ENCODE measurements at places on chromosomes 16 and 17. TPM values are rescaled to one million over a fixed set of nuclear protein-coding genes. Genes with fewer than 3 reads are reported as not detected.

- H3K27me3 ChIP-seq = no peaks in the 10 kb centered on the region
- no peak overlapping the region for H3K4me3 ChIP-seq
- no peaks in the 10 kb centered on the region for H3K36me3 ChIP-seq
- H3K27ac ChIP-seq = no peak overlapping the region
- DNase-seq = no peak
- H3K4me1 ChIP-seq = no peaks in the 10 kb centered on the region
Measured at GRCh38 chr17:30221346-30221745, 14.2 kb downstream of the SLC6A4 start.

GRCh38 chr16:69108064-69108904, 2.8 kb downstream of the HAS3 start:
- H3K36me3 ChIP-seq = peaks cover 9% of the 10 kb centered on the region
- DNase-seq = no peak
- H3K27me3 ChIP-seq = no peaks in the 10 kb centered on the region
- H3K27ac ChIP-seq = no peak overlapping the region
- H3K4me3 ChIP-seq = peak overlapping the region; percentile 41
- H3K4me1 ChIP-seq = peaks cover 52% of the 10 kb centered on the region

Gene SPAG5
- total RNA-seq = 1.8 TPM

Gene SRP68
- total RNA-seq = 66.0 TPM

DNA sequence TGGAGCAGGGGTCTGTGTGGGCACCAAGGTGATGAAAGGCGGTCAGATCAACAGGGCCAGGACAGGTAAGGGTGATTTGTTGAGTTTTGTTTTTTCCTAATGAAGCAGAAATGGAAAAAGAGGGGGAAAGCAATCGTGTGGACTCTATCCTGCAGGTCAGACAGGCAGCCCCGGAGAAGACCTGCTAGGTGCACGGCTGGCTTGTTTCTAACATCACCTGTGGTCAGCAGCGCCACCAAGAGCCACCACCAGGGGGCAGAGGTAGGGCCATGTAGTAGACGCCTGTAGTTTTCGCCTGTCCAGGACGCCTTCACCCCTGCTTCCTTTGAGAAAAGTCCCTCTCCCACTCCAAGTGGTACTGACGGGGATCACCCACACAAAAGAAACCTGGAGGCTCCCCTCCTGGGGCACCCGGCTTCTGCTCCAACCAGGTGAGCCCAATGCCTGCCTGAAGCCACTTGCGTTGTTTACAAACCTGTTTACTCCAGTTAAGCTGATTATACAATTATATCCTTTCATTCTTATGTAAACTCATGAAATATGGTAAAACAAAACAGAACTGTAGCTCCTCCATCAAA, 54.2 kb upstream of the SEC14L1 start:
- H3K4me3 ChIP-seq = peak overlapping the region; percentile 25
- no peak overlapping the region for H3K27ac ChIP-seq
- peak; percentile 88 for DNase-seq

DNA sequence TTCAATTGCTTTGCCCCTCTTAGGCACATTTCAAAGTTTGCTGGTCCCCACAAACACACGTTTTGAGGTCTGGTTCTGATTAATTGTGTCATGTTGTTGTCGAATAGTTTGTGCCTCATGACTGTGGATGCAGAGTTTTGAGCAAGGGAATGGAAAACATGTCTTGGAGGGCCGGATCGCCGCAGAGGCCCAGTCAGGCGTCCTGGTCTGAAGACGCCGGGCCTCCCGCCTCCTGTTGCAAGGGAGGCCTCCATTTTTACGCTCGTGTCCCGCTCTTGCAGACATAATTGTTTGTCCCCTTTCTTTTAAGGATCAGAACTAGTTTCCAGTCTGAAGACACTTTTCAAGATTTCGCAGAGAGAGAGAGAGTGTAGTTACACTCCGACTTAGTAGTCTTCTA, 3.2 kb downstream of the NTN1 start:
- no peaks in the 10 kb centered on the region for H3K36me3 ChIP-seq
- H3K4me1 ChIP-seq = peaks cover 26% of the 10 kb centered on the region
- H3K4me3 ChIP-seq = no peak overlapping the region

- no peak overlapping the region for H3K4me3 ChIP-seq
- DNase-seq = no peak
- H3K4me1 ChIP-seq = peaks cover 58% of the 10 kb centered on the region
- H3K36me3 ChIP-seq = no peaks in the 10 kb centered on the region
- H3K27ac ChIP-seq = peak overlapping the region; percentile 41
Measured at GRCh38 chr17:32870969-32871368, 6.0 kb downstream of the MYO1D start.

DNA sequence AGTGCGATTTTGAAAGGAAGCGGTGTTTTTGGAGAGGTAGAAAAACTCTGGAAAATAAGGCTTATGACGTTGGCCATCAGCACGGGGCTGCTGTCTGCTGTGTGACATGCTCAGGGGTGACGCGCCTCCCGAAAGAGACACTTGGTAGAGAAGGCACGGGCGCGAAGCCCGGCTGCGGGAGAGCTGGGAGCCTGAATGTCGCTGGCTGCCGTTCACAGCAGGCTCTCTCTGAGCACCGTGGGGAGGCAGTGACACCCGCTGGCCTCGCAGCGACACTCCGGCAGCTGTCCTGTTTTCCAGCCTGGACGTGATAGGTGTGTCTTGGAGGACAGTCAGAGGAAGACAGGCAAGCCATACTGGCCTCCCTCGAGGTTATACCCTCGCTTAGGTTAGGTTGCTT, 759.1 kb upstream of the RBFOX1 start:
- H3K36me3 ChIP-seq = no peaks in the 10 kb centered on the region
- no peak overlapping the region for H3K27ac ChIP-seq
- H3K4me3 ChIP-seq = no peak overlapping the region
- DNase-seq = no peak

Gene EXOC3L1
- 3.1 TPM for total RNA-seq

DNA sequence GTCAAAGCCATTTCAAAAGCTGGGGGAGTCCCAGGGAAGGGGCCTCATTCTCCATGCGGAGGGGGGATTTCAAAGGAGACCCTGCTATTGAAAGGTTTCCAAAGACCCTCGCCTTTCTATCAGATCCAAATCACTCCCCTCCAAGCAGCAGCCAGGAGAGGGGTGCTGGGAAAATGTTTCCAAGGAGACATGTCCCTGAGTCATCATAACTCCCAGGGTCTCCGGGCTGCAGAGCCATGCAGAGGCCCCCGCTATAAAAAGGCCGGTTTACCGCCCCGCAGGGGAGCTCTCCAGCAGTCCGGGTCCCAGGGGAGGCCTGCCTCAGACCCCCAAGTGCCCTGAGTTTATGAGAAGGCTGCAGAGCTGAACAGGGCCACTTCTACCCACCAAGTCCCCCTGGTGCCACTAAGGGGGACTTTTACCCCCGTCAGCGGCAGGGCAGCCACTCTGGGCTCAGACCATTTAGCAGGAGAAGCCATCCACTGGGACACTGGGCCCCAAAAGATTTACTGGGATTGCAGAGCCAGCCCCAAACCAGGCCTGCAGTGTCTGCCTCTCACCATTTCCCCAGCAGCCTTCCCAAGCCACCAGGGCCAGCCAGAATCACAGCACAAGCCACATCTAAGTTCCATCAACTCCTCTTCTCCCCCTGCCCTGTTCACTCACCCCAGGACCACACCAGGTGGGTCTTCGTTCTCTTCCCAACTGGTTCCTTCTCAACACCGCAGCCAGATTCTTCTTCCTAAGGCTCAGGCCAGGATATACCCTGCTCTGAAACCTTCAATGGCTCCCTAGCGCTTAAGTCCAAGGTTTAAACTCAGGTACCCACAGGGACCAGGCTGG, 234.4 kb downstream of the ZNF423 start:
- no peaks in the 10 kb centered on the region for H3K27me3 ChIP-seq
- peaks cover 25% of the 10 kb centered on the region for H3K4me1 ChIP-seq
- peak overlapping the region; percentile 72 for H3K27ac ChIP-seq

Gene GOT2
- total RNA-seq = 547 TPM

Gene CAPNS2
- not detected for total RNA-seq

DNA sequence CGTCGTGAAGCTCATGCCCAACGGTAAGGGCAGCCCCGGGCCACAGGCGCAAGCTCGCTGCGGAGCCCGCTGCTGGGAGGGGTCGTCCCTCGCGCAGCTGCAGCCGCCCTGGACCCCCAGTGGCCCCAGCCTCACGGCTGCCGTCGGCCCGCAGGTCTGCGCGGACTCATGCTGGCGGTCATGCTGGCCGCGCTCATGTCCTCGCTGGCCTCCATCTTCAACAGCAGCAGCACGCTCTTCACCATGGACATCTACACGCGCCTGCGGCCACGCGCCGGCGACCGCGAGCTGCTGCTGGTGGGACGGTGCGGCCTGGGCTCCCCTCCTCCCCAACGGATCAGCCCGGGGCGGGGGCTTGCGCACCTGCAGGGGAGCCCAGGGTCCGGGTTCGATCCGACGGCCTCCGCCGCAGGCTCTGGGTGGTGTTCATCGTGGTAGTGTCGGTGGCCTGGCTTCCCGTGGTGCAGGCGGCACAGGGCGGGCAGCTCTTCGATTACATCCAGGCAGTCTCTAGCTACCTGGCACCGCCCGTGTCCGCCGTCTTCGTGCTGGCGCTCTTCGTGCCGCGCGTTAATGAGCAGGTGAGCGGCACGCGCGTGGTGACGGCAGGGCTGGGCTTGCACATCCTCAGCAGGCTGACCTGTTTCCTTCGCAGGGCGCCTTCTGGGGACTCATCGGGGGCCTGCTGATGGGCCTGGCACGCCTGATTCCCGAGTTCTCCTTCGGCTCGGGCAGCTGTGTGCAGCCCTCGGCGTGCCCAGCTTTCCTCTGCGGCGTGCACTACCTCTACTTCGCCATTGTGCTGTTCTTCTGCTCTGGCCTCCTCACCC, 5.8 kb downstream of the SLC5A2 start:
- H3K4me1 ChIP-seq = peaks cover 16% of the 10 kb centered on the region
- peaks cover 22% of the 10 kb centered on the region for H3K36me3 ChIP-seq
- peak overlapping the region; percentile 49 for H3K4me3 ChIP-seq
- H3K27me3 ChIP-seq = peaks cover 18% of the 10 kb centered on the region

Measured in heart right ventricle (tissue), 16 donors.